ENCODE measurements at places on chromosomes 16 and 17.

GRCh38 chr17:46877466-46877865 lies 26.1 kb downstream of the WNT9B start:
- DNase-seq = no peak

GRCh38 chr16:11260596-11260966 lies 4.6 kb upstream of the SOCS1 start:
- no peak for DNase-seq

- DNase-seq = peak; percentile 48
These were observed 12.9 kb downstream of the KRT39 start for GRCh38 chr17:40953881-40954280.

- DNase-seq = peak; percentile 39
These were observed 611 bp upstream of the ANKRD40 start for GRCh38 chr17:50708050-50709000.

GRCh38 chr17:944266-944826 lies 35.2 kb downstream of the NXN start:
- DNase-seq = no peak
